ENCODE measurements at places on chromosomes 5 and 9.

- peak; percentile 75 for DNase-seq
- no peaks in the 10 kb centered on the region for H3K4me1 ChIP-seq
- H3K27me3 ChIP-seq = no peaks in the 10 kb centered on the region
Measured at GRCh38 chr5:90747693-90748092, 189.1 kb downstream of the ADGRV1 start.

GRCh38 chr9:124881138-124881743, 19.3 kb downstream of the ARPC5L start:
- H3K4me3 ChIP-seq = no peak overlapping the region
- H3K27me3 ChIP-seq = no peaks in the 10 kb centered on the region
- peaks cover 4% of the 10 kb centered on the region for H3K36me3 ChIP-seq
- H3K4me1 ChIP-seq = peaks cover 2% of the 10 kb centered on the region

GRCh38 chr9:4829969-4830368, 37.2 kb downstream of the RCL1 start:
- H3K27me3 ChIP-seq = no peaks in the 10 kb centered on the region
- peaks cover 8% of the 10 kb centered on the region for H3K4me1 ChIP-seq
- no peak overlapping the region for H3K4me3 ChIP-seq
- H3K36me3 ChIP-seq = no peaks in the 10 kb centered on the region

GRCh38 chr9:126947529-126947928, 32.9 kb downstream of the RALGPS1 start:
- peak; percentile 71 for DNase-seq
- H3K4me1 ChIP-seq = no peaks in the 10 kb centered on the region
- H3K36me3 ChIP-seq = no peaks in the 10 kb centered on the region
- H3K27ac ChIP-seq = no peak overlapping the region

DNA sequence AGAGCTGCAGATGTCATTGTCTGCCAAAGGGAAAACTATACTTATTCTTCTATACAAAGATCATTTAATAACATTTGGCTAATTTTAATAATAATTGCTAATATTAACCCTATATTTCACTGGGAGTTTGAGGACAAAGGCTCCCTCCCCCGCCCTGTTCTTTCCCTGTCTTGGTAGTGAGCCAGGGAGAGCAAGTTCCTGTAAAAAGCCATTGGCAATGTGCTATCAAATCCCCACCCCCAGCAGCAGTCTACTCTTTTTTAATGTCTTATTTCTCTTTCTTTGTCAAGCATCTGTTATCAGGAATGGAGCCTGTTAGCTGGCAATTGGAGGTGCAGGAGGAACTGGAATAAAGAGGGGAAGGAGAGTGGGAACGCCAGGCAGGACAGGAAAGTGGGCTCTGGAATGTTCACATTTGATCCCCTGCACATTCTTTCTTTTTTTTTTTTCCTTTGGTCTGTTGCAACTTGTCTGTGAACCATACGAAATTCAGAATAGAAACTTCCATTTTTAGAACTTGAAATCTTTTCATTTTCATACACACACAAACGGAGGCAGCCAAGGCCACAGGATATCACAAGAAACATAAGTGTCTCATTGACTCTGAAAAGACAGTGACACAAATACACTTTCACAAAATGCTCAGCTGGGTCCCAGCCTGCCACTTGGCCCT, 664.8 kb upstream of the ZNF608 start:
- no peaks in the 10 kb centered on the region for H3K36me3 ChIP-seq
- H3K27ac ChIP-seq = peak overlapping the region; percentile 37
- no peaks in the 10 kb centered on the region for H3K27me3 ChIP-seq
- no peak overlapping the region for H3K4me3 ChIP-seq
- DNase-seq = peak; percentile 52
- H3K4me1 ChIP-seq = peaks cover 6% of the 10 kb centered on the region

DNA sequence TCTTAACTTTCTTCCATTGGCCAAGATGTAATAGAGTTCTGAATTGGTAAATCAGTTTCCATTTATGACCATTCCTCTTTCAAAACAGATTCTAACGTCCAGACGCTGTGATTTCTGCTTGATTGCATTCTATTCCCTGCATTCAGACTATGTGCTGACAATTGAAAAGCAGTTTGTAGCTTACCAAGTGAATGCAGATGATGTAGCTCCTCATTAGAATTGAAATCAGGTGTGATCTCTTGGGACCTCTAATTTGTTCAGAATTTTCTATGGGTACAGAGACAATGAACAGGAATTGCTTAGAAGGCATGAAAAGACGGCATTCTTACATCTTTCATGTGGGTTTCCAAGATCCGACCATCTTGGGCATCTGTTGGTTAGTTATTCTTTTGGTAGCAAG, 191.9 kb downstream of the NTRK2 start:
- H3K4me1 ChIP-seq = peaks cover 2% of the 10 kb centered on the region
- H3K27me3 ChIP-seq = no peaks in the 10 kb centered on the region
- no peak overlapping the region for H3K27ac ChIP-seq
- H3K36me3 ChIP-seq = no peaks in the 10 kb centered on the region
- no peak for DNase-seq

DNA sequence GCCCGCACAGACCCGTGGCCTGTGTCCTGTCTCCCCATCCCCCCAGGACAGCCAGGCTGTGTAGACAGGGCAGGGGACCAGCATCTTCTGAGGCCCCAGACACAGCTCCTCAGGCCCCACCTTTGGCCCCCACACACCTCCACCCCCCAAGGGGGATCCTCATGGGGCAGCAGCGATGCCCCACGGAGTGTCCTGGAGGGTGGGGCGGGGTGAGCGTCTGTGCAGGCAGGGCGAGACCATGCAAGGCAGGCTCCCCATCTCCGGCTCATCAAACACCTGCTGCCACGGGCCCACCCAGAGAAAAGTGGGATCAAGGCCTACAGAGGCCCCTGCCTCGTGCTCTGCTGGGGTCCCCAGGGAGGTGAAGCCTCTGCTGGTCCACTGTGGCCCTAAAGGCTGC, 118.7 kb upstream of the FOXD4L5 start:
- no peaks in the 10 kb centered on the region for H3K27me3 ChIP-seq
- no peaks in the 10 kb centered on the region for H3K4me1 ChIP-seq
- no peak overlapping the region for H3K4me3 ChIP-seq
- no peak overlapping the region for H3K27ac ChIP-seq
- DNase-seq = no peak

GRCh38 chr9:86792136-86792535, 155.2 kb downstream of the GAS1 start:
- H3K27ac ChIP-seq = no peak overlapping the region
- H3K4me1 ChIP-seq = no peaks in the 10 kb centered on the region
- DNase-seq = no peak
- H3K4me3 ChIP-seq = no peak overlapping the region

GRCh38 chr5:174590820-174591219, 133.6 kb upstream of the MSX2 start:
- peaks cover 5% of the 10 kb centered on the region for H3K4me1 ChIP-seq
- no peak overlapping the region for H3K27ac ChIP-seq

DNA sequence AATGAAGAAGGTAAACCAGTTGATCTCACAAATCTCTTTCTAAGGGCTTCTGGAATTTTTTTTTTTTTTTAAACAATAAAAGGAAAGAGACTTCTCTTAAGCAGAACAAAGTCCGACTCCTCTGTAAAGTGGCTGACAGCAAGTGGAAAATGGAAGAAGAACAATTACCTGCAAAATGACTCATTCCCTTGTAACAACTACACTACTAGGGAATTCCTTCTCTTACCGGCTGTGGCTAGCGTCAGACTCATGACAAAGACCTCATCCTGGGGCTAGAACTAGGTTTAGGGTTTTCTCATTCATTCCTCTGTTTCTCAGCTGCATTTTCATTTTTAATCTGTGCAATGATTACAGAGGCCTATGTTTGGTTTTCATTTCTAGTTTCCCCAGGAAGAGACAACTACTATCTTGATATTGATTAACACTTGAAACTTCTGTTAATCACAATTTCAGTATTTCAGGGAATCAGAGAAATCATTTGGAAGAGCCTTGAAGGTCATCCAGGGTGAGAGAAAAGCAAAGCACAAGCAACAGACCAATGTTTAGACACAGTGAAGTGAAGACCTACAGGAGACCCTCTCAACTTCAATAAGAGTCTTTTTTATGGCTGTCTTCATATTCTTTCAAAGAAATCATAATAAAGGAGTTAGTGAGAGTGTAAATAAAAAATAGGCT, 437.9 kb downstream of the RAB3C start:
- H3K4me3 ChIP-seq = no peak overlapping the region
- H3K27ac ChIP-seq = no peak overlapping the region
- no peaks in the 10 kb centered on the region for H3K27me3 ChIP-seq
- H3K36me3 ChIP-seq = no peaks in the 10 kb centered on the region
- H3K4me1 ChIP-seq = no peaks in the 10 kb centered on the region

- H3K27ac ChIP-seq = no peak overlapping the region
- no peak for DNase-seq
- no peak overlapping the region for H3K4me3 ChIP-seq
- H3K27me3 ChIP-seq = no peaks in the 10 kb centered on the region
- H3K4me1 ChIP-seq = no peaks in the 10 kb centered on the region
Measured at GRCh38 chr5:110846398-110847001, 107.7 kb downstream of the SLC25A46 start.

DNA sequence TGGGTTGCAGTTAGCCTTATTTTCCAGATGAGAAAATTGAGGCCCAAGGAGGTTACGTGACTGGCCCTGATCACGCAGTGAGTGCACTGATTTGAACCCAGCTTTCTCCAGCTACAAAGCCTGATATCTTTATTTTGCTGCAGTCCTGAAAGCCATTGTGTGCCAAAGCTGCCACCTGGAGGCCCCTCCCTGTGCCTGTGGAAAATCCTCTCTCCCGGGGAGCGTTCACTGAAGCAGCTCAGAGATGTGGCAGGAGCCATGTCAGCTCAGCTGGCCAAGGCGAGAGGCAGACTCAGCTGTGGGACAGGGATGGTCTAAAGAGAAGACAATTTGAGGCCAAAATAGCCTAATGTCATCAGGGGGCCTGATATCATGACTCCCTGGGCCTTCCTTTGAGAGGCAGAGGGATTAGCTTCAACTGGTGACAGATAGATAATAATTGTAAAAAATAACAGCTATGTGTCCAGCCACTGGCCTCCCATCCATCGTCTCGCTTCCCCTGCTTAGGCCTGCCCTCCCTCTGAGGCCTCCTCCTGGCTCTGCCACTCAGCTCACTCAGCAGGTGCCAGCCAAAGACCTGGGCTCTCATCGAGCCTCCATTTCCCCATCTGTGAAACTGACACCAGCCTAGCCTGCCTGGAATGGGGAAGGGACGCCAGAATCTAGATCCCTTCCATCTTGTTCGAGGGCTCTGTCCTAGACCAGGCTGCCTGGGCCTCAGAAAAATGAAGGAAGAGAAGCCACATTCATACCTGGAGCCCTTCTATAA, 74.3 kb upstream of the GGTA1 start:
- no peak overlapping the region for H3K4me3 ChIP-seq
- H3K4me1 ChIP-seq = no peaks in the 10 kb centered on the region
- no peaks in the 10 kb centered on the region for H3K36me3 ChIP-seq

DNA sequence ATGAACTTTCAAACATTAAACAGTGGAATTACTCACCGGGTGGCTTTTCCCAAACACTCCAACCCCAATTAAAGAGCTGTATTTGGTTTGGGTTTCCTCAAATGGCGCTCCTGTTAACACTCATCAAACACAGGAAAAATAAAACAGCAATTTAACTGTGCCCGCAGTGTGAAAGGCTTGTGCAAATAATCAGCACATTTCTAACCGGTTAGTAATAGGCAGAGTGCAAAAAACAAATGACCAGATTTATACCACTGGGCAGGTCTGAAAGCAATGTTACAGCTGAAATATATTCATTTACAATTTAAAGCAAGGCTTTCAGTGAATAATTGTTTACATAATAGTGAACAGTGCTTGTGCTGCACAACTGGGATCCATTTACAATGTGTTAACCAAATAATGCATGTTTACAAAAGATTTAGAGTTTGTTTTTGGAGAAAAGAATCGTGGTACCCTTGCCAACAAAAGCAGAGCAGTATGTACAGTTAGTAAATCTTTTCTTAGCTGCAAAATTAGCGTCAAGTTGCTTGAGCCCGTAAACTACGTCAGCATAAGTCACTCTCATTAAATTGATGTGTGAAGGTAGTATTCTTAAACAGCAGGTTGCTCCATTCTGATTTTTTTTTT, 662.9 kb upstream of the ZNF608 start:
- no peak overlapping the region for H3K4me3 ChIP-seq
- H3K36me3 ChIP-seq = no peaks in the 10 kb centered on the region
- peaks cover 6% of the 10 kb centered on the region for H3K4me1 ChIP-seq
- no peak overlapping the region for H3K27ac ChIP-seq

GRCh38 chr9:122930541-122931225, 629 bp downstream of the ZBTB26 start:
- H3K27ac ChIP-seq = peak overlapping the region; percentile 61
- H3K27me3 ChIP-seq = no peaks in the 10 kb centered on the region
- peak overlapping the region; percentile 79 for H3K4me3 ChIP-seq
- peaks cover 4% of the 10 kb centered on the region for H3K4me1 ChIP-seq

GRCh38 chr5:156314416-156314815, 12.5 kb upstream of the SGCD start:
- no peaks in the 10 kb centered on the region for H3K4me1 ChIP-seq
- no peaks in the 10 kb centered on the region for H3K27me3 ChIP-seq
- H3K36me3 ChIP-seq = no peaks in the 10 kb centered on the region

GRCh38 chr9:4740388-4740637, 689 bp downstream of the AK3 start:
- no peaks in the 10 kb centered on the region for H3K36me3 ChIP-seq
- no peak for DNase-seq
- no peaks in the 10 kb centered on the region for H3K4me1 ChIP-seq
- H3K27me3 ChIP-seq = no peaks in the 10 kb centered on the region
- H3K27ac ChIP-seq = no peak overlapping the region

- H3K4me1 ChIP-seq = no peaks in the 10 kb centered on the region
- no peak overlapping the region for H3K27ac ChIP-seq
- H3K27me3 ChIP-seq = no peaks in the 10 kb centered on the region
- no peaks in the 10 kb centered on the region for H3K36me3 ChIP-seq
- no peak overlapping the region for H3K4me3 ChIP-seq
Measured at GRCh38 chr5:33102551-33102950, 338.2 kb upstream of the TARS1 start.

DNA sequence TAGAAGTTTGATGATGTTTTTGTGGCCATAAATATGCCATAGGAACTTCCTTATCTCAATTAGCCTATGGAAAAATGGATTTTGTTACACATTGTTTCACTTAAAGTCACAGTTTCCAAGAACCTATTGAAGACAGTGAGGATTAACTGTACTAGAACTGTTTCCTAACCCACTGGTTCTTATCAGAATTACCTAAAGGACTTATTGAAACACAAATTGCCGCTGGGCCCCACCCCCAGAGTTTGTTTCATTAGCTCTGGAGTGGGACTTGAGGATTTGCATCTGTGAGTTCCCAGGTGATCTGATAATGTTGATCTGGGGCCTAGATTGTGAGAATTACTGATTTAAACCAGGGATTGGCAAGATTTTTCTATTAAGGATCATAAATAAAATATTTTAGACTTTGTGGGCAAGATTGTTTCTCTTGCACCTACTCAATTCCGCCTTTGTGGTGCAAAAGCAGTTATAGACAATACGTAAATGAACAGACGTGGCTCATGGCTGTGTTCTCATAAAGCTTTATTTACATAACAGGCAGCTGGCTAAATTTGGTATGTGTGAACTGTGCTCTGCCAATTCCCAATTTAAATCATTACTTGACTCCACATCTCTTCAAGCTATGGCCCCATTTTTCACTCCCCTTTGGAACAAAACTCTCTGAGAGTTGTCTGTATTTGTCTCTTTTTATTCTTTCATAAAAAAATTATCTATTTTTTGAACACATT, 9.3 kb downstream of the JAK2 start:
- H3K27ac ChIP-seq = no peak overlapping the region
- DNase-seq = peak; percentile 40
- no peaks in the 10 kb centered on the region for H3K36me3 ChIP-seq

- H3K27me3 ChIP-seq = no peaks in the 10 kb centered on the region
- peaks cover 14% of the 10 kb centered on the region for H3K36me3 ChIP-seq
- no peaks in the 10 kb centered on the region for H3K4me1 ChIP-seq
- no peak overlapping the region for H3K4me3 ChIP-seq
- no peak for DNase-seq
Measured at GRCh38 chr5:95773335-95774059, 42.4 kb downstream of the RHOBTB3 start.
